Nephron progenitor cell (in vitro differentiated cells): ENCODE measurements at places on chromosomes 3 and 15.
A peak's percentile ranks its signal among the peaks of the same experiment; 100 is the strongest.

DNA sequence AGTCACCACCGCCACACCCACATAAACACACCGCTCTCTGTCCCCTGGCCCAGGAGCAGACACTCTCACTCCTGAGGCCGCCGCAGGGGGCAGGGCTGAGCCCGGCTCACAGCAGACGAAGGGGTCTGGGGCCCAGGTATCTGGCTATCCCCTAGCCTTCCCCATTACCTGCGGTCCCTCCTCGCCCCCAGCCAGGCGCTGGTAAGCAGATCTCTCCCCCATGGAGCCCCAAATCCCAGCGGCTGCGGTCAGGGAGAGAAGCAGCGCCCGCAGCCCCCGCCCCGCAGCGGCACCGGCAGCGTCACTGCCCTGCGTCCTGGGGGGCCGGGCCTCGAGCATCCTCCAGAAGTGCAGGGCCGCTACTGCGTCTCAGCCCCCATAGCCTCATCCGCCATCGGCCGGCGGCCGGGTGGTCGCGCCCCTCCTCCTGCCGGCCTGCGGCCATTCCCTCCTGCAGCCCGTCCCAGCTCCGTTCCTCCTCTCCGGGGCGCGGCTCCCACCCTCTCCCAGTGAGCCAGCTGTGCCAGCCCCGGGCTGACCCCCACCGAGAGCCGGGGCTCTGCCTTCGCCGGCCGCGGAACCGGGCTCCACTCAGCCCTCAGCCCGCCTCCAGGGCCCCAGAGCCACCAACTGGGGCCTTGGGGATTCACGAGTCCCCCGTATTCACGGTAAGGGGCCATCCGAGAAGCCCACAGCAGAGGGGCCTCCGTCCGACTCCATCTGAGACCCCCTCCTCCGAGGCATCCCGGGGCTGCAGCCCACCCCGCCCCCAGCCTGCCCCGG lies 13.1 kb downstream of the TNK2 start:
- DNase-seq = peak; percentile 46

DNA sequence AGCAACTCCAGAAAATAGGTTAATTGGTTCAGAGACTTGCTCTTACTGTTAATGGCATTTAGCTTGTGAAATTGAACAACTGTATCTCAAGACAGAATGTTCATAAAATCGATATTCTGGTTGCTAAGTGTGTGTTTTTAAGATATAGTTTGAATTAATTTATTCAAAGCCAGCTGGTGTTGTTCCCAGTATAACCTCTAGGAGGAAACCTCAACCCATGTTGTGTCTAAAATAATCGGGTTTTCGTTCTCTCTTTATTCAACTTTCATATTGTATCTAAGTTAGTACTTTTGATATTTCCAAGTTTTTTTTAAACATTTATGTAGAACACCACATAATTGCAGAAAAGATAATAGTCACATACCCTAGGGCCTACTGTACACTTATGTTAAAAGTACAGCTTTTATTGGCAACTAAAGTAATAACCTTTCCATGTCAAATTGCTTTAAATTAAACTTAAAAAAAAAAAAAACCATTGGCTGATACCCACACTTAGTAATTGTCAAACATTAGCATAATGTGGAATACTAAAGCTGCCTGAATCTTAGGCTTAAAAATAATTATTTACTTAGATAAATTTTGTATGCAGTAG lies 90.9 kb downstream of the SAMMSON start:
- DNase-seq = no peak

DNA sequence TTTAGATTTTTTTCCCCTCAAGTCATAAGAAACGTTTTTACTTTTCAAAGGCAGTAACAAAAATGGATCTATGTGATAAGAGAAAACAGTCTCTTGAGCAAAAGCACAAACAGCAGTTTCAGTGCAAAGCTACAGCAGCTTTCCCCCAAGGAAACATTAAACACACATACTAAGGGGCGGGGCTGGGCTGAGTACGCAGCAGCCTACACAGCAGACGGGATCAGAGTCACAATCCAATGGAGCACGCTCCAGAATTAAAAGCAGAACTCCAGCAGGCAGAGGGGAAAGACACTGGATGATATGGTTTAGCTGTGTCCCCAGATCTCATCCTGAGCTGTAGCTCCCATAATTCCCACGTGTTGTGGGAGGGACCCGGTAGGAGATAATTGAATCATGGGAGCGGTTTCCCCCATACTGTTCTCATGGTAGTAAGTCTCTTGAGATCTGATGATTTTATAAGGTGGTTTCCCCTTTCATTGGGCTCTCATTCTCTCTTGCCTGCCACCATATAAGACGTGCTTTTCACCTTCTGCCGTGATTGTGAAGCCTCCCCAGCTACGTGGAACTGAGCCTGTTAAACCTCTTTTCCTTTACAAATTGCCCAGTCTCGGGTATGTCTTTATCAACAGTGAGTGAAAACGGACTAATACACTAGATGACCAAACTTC lies 116.2 kb upstream of the SLCO3A1 start:
- DNase-seq = no peak

- no peak for DNase-seq
Observed at GRCh38 chr3:142987080-142987700, 14.2 kb upstream of the U2SURP start.

- DNase-seq = no peak
Observed at GRCh38 chr3:134090031-134090430, 60.3 kb upstream of the SLCO2A1 start.

- no peak for DNase-seq
Observed at GRCh38 chr15:63497642-63498467, 6.5 kb upstream of the USP3 start.

DNA sequence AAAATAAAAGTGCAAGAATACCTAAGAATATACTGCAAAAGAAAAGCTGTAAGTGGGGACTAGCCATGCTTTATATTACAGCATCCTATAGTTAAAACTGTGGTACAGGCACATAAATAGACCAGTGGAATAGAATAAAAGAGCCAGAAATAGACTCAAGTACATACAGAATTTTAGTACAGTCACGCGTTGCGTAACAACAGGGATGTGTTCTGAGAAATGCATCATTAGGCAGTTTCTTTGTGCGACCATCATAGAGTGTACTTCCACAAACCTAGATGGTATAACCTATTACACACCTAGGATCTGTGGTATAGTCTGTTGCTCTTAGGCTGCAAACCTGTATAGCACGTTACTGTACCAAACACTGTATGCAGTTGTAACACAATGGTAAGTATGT lies 61.8 kb downstream of the PCCB start:
- DNase-seq = no peak

GRCh38 chr3:99949956-99950670 lies 132.5 kb downstream of the CMSS1 start:
- DNase-seq = no peak
